MG63 (cell line): ENCODE measurements at places on chromosomes 12 and 14.

DNA sequence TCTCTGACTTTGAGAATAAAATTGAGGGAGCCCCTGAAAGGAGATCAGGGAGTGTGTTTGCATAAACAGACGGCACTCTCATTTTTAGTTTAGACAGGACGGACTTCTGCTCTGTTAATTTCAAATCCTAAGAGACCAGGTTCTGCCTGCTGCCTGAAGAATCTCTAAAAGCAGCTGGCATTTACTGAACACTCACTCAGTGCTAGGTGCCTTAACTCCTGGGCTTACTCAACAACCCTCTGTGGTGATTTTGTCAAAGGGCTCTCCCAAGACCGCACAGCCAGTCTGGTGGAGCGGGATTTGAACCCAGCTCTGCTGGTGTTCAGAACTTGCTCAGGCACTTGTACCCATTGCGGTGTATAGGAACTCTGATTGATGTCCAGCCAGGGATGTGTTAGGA lies 2.2 kb downstream of the ORAI1 start:
- no peak for DNase-seq

GRCh38 chr14:60183741-60184140 lies 18.5 kb upstream of the DHRS7 start:
- DNase-seq = no peak

DNA sequence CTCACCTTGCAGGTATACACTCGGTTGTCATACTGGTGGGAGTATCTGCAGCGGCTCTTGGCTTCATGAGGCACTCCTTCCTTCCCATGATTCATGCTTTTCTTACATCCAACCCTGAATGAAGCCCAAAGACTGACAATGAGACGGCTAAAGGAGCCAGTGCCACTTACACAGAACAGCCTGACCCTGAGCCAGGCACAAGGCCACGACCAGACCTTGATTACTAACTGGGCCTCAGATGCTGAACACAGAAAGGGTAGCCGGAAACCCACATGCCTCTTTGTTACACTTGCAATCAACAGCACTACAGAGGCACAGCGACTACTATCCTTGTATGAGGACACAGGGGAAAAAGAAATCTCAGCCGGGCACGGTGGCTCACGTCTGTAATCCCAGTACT lies 48.0 kb downstream of the ZFYVE1 start:
- no peak for DNase-seq

DNA sequence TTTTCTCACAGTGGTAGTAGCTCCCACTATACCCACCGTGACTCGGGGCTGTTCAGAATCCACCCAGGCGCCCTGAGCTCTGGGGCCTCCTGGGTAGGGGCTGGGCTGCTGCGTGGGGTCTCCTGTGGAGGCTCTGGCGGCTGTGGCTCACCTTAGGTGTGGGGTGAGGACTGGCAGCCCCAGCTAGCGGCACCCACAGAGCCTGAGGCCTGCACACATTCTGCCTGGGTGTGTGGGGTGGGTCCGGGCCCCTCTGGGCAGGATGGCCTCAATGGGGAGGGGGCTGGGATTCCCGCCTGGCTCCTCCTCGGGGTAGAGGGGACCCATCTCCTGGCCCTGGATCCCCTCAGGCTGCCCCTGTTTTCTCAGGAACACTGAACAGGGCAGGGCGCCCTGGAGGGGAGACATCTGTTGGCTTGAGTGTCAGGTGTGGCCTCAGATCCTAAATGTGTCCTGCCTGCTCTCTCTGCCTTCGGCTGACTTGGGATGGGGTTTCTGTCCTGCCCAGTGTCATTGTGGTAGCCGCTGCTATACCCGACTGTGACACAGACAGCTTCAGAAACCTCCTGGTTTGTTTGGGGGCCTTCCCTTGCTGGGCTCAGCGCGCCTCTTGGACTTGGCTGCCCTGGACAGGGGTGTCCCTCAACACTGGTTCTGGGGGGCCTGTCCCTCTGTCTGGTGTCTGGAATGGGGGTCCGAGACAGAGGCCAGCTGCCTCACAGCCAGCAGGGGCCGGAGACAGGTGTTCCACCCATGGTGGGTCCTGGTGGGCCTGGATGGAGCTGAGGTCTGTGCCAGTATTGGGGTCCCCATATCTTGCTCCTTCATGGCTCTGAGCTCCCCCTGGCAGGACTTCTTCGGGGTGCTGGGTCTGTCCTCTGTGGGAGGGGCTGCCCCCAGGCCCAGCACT lies 354.9 kb downstream of the TMEM121 start:
- DNase-seq = no peak

DNA sequence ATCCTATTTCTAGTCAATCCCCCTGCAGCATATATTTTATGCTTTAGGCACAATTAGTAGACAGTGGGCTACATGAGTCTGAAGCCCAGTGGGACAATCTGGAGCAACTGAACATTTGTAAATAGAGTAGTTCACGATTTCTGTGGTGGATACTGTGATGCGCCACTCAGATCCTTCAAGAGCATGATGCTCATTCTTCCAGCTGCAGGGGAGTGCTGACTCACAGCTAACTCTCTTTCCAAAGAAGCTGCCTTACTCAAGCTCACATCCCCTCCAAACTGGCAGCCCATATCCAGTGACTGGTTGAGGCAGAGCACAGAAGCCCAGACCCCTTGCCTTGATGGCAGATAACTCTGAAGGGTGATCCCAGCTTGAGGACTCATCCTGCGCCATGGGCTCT lies 224.2 kb upstream of the EEA1 start:
- peak; percentile 52 for DNase-seq

DNA sequence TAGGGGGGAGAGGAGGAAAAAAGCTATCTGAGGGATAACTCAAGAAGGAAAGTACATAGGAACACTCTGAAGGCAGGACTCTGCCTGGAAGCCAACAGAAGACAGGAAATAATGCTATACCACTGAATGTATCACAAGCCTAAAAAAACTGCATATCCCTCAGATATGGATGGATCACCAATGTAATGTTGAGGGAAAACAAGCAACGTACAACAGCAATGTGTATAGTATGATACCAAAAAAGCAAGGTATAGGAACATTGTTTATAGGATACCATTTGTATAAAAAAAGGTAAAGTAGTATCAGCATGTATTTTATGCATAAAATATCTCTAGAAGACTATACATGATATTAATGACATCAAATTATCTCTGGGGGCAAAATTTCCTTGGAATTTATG lies 3.4 kb downstream of the GLS2 start:
- no peak for DNase-seq

DNA sequence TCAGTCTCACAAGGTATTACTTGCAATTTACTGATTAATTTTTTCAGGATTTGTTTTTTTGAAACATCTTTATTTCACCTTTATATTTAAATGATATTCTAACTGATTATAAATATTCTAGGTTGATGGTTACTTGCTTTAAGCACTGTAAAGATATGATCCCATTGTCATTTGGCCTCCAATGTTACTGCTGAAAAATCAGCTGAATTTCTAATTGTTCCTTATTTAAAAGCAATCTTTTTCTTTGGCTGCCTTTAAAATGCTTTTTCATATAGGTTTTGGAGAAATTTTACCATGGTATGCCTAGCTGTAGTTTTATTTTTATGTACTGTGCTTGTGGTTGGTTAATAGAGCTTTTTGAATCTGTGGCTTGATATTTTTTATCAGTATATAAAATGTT lies 275.6 kb upstream of the PPFIA2 start:
- DNase-seq = no peak

DNA sequence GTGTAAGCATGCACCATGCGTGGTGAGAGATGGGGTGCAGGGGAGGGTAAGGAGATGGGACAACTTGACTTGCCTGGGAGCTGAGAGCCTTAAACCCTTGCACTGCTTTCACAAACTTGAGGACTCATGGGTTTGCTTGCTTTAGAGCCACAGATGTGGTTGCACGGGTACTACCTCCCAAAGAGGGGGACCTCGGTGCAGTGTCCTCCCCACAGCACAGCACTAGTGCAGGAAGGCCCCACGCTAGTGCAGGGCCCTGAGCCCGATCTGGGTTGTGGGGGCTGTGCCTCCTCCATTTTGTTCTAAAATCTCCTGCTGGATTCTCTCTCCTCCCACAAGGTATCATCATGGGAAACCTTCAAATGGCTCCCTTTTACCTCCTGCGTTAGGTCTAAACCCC lies 11.2 kb downstream of the KRT72 start:
- no peak for DNase-seq

- DNase-seq = no peak
These were observed 424.5 kb downstream of the VRK1 start for GRCh38 chr14:97221572-97222285.

DNA sequence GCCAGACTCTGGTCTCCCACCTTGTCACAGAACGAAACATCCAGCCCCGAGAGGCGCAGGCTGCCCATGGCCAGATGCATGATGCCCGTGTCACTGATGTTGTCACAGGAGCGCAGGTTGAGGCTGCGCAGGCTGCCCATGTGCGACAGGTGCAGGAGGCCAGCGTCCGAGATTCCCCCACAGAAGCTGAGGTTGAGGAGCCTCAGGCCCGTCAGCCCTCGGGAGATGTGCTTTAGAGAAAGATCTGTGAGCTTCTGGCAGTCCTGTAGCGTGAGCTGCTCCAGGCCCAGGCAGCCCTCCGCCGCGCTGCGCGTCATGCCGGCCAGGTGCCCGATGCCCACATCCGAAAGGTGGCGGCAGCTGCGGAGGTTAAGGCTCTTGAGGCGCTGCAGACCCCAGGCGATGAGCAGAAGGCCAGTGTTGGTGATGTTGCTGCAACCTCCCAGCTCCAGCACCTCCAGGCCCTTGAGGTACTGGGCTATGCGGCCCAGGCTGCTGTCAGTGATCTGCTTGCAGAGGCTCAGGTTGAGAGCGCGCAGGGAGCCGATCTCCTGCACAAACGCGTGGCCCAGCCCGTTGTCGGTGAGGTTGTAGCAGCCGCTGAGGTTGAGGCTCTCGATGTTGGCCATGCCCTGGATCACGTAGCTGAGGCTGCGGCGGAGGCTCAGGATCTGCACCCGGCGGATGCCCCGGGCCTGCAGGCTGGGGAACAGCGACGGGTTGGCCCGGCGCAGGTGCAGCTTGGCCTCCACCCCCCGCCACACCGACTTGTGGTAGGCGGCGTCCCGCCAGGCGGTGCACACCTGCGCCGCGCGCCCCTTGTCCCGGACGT lies 991 bp downstream of the FBXL14 start:
- peak; percentile 67 for DNase-seq

GRCh38 chr12:46473634-46474329 lies 101.2 kb upstream of the SLC38A2 start:
- DNase-seq = peak; percentile 93

GRCh38 chr14:91297081-91297711 lies 52.7 kb upstream of the GPR68 start:
- no peak for DNase-seq

DNA sequence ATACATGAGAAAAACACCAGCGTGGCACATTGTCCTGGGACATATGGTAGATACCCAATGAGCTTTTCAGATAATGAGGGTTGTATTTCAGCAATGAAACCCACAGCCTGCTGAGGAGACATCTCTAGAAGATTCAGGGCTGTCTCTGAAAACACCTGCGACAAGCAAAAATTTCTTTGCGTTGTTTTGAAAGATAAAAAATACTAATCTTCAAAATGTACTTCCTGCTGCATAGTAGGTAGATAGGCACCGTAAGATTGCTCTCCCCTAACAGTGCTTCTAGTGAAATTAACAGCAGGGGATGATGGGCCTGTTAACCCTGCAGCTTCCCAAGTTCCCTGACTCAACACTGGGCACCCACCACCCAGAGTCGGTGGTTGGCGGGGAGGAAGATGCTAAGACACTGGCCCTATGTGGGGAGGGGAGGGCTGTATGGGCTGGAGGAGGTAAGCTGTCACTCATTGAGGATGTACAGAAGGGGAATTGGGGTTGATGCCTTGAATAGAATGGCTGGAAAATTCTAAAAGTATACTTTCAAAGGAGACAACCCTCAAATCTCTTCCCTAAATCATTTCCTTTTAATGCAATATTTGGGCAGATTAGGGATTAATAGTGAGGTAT lies 20.0 kb downstream of the ZFP36L1 start:
- no peak for DNase-seq

GRCh38 chr12:72189266-72189665 lies 82.9 kb upstream of the TRHDE start:
- no peak for DNase-seq

- DNase-seq = no peak
These were observed 90.4 kb upstream of the SFSWAP start for GRCh38 chr12:131620520-131620919.

- DNase-seq = peak; percentile 79
These were observed 109.4 kb upstream of the HIF1A start for GRCh38 chr14:61585598-61586543.

DNA sequence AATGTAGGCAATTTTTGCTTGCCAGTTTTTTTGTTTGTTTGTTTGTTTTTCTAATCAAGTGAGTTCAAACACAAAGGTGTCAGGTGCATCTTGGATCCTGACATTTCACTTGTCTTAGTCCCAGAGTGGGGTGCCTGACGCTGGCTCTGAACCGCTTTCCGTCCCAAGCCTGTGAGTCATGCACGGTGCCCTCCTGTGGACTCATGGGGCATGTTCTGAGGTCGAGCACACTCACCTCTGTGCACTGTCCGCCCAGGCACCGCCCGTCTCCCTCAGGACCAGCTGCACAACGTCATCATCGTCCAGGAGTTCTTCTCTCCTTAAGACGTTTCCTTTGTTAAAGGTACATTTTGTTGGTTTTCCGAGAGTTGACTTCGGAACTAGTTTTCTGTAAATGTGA lies 98.2 kb downstream of the GLT1D1 start:
- no peak for DNase-seq

DNA sequence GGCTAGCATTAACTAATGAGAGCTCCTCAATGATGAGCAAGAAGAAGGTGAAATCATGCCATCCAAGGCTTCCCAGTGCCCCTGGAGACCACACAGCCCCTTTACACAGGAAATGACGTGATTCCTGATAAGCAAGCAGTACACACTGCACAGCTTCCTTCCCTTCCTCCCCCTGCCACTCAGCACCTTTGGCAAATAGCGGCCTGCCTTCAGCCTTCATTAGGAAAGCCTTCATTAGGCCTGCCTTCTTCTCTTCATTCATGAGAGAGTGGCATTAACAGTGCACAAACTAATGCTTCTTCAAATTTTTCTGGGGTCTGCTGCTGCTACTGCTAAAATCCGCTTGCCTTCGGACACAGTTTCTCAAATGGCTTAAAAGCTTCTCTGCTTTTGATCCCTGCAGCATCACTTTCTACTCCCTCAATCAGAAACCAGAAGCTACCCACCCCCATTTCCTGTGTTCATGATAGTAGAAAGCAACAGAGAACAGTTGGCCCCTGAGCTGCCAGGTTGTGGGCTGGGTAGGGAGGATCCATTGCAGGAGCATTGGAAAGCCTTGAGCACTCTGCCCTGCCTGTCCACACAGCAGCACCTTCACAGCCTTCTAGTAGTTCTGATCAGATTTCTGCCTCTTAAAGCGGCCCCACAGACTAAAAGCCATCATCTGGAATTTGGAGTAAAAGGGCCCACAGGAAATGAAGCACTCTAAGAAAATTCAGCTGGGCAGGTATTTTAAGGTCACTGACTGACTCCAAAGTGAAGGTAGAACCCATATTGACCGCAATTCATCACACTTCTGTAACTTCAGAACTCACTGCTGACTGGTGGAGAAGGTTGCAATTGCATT lies 103.8 kb upstream of the ETV6 start:
- DNase-seq = no peak

DNA sequence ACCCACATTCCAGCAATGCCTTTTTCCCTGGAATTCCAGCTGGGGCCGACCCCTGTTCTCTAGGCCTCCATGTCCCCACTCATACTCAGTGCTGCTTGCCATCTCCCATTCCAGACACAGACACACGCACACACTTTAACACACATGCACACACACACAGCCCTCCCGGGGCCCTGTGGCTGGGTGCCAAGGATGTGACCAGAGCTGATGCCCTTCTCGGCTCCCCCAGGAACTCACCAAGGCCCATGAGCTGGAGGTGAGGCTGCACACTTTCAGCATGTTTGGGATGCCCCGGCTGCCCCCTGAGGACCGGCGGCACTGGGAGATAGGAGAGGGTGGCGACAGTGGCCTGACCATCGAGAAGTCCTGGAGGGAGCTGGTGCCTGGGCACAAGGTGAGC lies 4.3 kb downstream of the PLEKHG6 start:
- DNase-seq = no peak
